Anterior cingulate cortex (tissue), 58 donors: ENCODE measurements at places on chromosomes 2 and 18.

GRCh38 chr2:94955702-94956101 lies 69.8 kb upstream of the MAL start:
- no peak for DNase-seq

- no peak for DNase-seq
Measured at GRCh38 chr2:233242231-233242927, 9.1 kb upstream of the ATG16L1 start.

DNA sequence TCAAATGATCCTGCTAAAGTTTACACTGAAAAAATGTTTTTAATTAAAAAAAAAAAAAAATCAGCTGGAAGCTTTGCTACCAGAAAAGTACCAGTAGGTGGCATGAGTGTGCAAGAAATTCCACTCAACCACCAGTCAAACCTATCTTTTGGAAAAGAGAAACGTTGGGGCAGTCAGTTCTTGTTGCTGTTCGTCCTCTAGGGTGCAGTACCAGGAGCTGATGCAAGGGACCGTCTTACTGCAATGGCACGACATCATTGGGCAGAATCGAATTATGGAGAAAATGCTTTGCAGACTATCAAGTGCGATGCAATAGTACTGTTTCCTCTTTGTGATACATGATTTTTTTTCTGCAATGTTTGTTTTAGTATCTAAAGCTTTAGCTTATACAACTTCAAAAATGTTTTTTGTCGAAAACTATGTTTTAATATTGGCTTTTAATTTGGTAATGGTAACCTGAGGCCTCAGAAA lies 18.3 kb downstream of the YPEL5 start:
- DNase-seq: no peak

DNA sequence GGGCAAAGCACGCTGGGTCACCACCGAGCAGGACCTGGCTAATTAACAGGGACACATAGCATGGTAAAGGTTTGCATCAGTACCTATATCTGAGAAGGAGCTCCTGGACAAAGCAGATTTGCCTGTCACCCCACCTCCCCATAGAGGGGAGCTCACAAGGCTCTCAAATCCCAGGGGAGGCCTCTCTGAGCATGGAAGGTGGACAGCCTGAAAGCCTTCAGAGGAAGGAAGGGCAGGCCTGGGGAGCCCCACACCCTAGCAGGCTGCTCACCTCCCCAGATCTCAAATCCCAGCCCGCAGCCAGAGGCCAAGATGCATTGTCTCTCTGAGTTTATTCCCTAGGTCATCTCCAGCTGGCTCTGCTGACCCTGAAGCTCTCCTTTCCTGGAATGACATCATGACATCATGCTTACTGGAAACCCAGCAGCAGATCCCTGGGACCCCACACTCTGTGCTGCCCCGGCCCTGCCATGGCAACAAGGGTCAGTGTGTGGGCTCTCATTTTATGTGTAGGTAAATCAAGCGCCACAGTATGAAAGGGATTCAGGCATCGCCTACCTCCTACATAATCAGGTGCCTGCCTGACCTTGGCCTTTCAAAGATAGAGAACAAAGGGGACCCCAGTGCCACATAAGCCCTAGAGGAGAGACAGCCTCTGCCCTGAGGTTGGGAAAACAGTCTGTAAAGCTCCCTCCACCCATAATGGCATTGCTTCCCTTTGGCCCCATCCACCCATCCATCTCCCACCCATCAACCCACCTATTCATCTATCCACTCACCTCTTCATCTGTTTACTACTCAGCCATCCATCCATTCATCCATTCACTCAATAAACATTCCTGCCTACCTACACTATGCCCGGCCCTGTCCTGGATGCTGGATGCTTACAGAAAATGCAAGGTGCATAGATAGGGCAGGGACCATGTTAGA lies 15.7 kb upstream of the TEX51 start:
- DNase-seq: no peak

GRCh38 chr2:223062396-223062795 lies 10.4 kb downstream of the KCNE4 start:
- DNase-seq: no peak

DNA sequence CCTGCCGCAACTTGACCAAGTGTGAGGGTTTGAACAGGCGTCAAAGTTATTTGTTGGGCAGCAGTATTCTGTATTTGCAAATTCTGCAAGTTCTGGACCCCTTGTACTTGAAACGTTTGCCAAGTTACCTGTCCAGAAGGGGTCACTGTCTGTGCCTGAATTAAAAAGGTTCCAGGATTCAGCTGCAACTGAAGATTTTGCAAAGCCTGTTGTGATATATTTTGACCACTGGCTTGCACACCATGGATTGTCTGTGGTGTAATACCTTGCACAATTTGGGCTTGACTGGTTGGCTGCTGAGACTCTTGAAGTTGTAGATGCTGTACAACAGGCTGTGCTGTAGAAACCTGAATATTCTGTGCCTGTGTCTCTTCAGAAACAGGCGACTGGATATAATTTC lies 10.2 kb downstream of the SP3 start:
- DNase-seq: no peak

DNA sequence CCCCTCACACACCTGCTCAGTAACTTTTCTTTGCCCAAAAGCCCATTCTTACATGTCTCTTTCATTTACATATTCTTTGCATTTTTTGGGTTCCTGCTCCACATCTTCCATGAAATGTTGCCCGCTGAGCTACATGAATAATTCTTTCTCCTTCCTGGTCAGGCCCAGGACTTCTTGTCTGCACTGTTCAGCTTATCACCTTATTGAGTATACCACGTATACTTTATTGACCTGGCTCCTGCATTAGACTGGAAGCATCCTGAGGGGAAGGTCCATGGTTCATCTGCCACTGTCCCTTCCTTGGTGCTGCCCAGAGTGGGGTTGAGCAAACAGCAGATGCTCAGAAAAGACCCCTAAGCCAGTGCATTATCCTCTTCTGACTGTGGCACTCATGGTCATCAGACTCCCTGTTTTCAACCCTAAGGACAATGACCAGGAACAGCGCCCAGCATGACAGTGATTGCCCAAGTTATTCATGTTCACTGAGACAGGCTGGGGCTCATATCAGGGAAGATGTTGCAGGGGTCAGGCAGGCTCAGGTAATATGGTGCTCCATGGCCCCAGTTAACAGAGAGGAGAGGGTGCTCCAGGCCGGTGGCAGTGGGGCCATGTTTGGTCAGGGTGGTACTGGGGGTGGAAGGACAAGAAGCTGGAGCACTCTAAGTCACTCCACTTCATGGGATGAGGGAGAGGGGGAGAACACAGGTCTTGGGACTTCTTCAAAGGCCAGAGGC lies 7.7 kb downstream of the APOB start:
- DNase-seq: no peak

DNA sequence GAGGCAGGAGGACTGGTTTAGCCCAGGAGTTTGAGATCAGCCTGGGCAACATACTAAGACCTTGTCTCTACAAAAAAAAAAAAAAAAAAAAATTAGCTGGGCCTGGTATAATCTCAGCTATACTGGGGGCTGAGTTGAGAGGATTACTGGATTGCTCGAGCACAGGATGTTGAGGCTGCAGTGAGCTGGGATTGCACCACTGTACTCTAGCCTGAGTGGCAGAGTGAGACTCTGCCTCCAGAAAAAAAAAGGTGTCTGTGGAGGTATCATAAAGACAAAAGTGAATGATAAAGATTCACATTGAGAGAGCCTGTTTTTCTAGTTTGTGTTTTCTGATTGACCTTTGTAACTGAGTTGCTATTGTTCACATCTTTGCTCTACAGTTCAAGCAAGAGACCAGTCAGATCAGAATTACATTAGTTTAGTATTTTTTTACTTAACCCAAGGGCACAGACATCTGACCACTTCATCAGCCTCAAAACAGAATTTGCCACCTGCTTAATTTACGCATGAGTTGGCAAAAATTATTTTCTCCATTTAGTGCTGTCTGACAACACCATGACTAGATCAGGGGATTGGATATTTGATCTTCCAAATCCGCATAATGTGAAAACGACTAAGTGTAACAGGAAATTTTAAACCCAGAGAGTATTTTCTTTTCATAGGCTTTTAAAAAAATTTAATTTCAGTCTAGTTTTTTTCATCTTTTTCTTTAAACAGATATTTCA lies 271.0 kb downstream of the TGIF1 start:
- DNase-seq: no peak

GRCh38 chr2:112138159-112139032 lies at the start of gene FBLN7:
TSS of gene FBLN7 (plus strand) at chr2:112138385. CDS start at chr2:112138656, 271 bp downstream.
- no peak for DNase-seq

- DNase-seq: no peak
Measured at GRCh38 chr2:198162276-198162675, 357.9 kb downstream of the PLCL1 start.

DNA sequence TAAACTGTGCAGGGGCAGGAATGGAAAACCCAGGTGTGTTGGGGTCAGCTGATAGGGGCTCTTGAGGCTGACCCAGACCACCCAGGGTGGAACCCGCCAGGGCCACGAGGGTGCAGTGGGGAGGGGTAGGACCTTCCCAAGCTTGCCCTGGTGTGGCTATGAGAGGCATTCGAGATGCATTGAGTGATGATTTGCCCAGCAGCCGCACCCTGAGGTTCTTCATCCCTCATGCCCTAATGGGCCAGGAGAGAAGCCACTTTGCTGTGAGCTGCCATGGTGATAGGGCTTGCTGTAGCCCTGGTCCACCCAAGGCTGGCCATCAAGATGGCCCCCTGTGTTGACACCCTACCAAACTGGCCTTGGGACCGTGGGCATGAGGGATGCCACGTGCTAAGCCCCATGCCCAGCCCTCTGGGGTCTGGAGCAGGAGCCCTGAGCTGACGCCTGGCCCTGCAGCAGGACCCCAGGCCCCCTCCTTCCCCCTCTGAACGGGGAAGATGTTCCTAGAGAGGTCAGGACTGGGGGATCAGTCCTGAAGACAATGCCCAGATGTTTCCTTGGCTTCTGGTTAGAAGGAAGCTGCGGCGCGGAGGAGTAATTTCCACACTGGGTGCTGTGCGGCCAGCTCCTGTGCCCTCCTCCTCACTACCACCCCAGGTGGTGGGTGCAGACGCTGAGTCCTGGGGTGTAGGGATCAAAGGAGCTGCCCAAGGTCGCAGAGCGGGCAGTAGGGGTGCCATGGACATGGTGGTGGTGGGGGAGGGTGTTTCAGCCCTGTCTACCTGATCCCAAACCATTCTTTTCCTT lies 122.5 kb upstream of the HDAC4 start:
- no peak for DNase-seq

- DNase-seq: no peak
Measured at GRCh38 chr18:78589916-78590437, 389.6 kb upstream of the SALL3 start.
